A549 treated with AZD2906 at 1 μM for 4 hours (cell line): ENCODE measurements at places on chromosomes 1 and 21. TPM values are rescaled to one million over a fixed set of nuclear protein-coding genes. Genes with fewer than 3 reads are reported as not detected.

The LENEP gene
- total RNA-seq, result not detected in 5 replicates

The NMNAT2 gene
- total RNA-seq, result 0.47 to 0.85 TPM (median 0.70 TPM) in 5 replicates

The LCE3D gene
- total RNA-seq, result 2.8 to 4.4 TPM (median 3.1 TPM) in 5 replicates

The EXOSC10 gene
- 35.1 to 40.3 TPM (median 36.5 TPM) in 5 replicates for total RNA-seq

The RAB7B gene
- total RNA-seq, result 0.91 to 1.6 TPM (median 1.1 TPM) in 5 replicates

The NBPF1 gene
- 17.3 to 22.4 TPM (median 18.8 TPM) in 5 replicates for total RNA-seq

The FABP3 gene
- not detected in 5 replicates for total RNA-seq

The DNASE2B gene
- total RNA-seq, result 0.06 TPM in 1 of 5 replicates, not detected in the others

The SPRR1B gene
- not detected in 5 replicates for total RNA-seq

The C1orf226 gene
- total RNA-seq, result 0.79 to 1.1 TPM (median 0.86 TPM) in 5 replicates

The ASTN1 gene
- total RNA-seq, result not detected in 5 replicates

The CAMK2N1 gene
- total RNA-seq, result 57.0 to 70.3 TPM (median 63.2 TPM) in 5 replicates

The KMO gene
- total RNA-seq, result 0.51 to 1.2 TPM (median 0.98 TPM) in 5 replicates

The MEF2D gene
- 24.3 to 33.5 TPM (median 30.3 TPM) in 5 replicates for total RNA-seq

The MECR gene
- total RNA-seq, result 19.2 to 23.2 TPM (median 21.3 TPM) in 5 replicates

The KRTAP21-2 gene
- not detected in 5 replicates for total RNA-seq

The HSD3B1 gene
- total RNA-seq, result 0.03 TPM in 1 of 5 replicates, not detected in the others

The SMIM34 gene
- not detected in 5 replicates for total RNA-seq

The CYP2J2 gene
- total RNA-seq, result 0.03 to 0.11 TPM (median 0.06 TPM) in 4 of 5 replicates, not detected in the other

The ZBTB21 gene
- total RNA-seq, result 4.3 to 5.6 TPM (median 4.9 TPM) in 5 replicates

The LDLRAD1 gene
- not detected in 5 replicates for total RNA-seq

The OR4F16 gene
- not detected in 5 replicates for total RNA-seq

The YRDC gene
- total RNA-seq, result 11.3 to 18.7 TPM (median 16.4 TPM) in 5 replicates

The APOBEC4 gene
- total RNA-seq, result not detected in 5 replicates

The PPT1 gene
- total RNA-seq, result 57.3 to 74.0 TPM (median 58.3 TPM) in 5 replicates

The NASP gene
- 102 to 144 TPM (median 116 TPM) in 5 replicates for total RNA-seq

The ORC1 gene
- total RNA-seq, result 22.0 to 27.7 TPM (median 23.6 TPM) in 5 replicates

The E2F2 gene
- total RNA-seq, result 2.4 to 2.8 TPM (median 2.6 TPM) in 5 replicates
